Activated CD4-positive, alpha-beta T cell treated with anti-CD3 and anti-CD28 coated beads for 24 hours (primary cell): ENCODE measurements at places on chromosomes 6 and 20.
A peak's percentile ranks its signal among the peaks of the same experiment; 100 is the strongest.

DNA sequence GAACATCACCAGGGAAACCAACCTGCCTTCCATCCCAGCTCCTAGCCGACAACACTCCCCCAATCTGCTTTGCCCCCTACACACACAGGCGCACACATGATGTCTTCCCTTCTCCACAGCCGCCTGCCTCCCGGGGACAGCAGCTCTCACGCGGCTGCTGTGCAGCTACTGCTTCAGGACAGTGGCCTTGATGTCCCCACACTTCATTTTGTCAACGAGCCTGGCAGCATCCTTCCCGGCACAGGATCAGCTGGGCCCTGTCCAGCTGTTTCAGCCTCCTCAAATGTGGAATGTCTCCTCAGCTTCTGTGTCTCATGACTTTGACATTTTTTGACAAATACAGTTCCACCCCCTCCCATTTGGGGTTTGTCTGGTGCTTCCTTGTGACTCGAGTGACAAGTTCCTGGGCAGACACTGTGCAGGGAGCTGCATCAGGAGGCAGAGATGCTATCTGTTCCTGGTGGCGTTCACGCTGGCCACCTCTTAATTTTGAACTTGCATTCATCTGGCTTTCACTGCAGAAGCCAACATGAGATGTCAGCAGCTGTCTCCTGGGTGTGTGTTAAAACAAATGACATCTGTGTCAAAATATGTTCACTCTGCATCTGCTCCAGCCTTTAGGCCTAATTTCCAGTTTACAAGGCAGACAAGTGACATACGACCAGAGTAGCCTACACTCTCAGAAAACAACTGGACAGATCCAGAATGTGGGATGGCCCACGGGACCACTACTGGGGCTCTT, 57.2 kb downstream of the GINS1 start:
- DNase-seq, result no peak

DNA sequence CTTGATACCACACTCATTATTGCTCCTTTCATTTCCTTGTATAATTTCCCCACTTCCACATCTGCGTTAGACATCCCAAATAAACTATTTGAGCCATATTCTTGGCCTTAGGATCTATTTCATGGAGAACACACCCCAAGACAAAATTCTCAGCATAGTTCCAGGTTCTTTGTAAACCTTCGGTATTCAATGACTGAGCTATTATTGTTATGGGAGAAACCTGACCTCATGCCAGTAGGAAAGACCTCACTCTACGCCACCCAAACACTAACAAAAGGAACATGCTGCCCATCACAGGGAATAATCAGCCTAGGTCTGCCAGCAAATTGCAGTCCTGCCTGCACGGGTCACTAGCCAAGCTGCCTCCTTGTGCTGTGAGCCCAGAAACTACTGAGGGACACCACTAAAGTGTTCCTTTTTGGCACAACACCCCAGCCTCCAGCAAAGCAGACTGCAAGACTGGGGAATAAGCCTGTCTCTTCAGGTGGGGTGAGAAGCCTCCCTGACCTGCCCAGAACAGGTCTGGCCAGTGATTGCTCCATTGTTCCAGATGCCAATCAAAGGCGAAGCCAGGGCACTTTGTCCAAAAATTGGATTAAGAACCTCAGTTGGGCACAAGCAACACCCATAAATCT, 371.8 kb downstream of the MAFB start:
- no peak for DNase-seq

GRCh38 chr20:19512886-19513677, 245.0 kb upstream of the RIN2 start:
- DNase-seq, result no peak

DNA sequence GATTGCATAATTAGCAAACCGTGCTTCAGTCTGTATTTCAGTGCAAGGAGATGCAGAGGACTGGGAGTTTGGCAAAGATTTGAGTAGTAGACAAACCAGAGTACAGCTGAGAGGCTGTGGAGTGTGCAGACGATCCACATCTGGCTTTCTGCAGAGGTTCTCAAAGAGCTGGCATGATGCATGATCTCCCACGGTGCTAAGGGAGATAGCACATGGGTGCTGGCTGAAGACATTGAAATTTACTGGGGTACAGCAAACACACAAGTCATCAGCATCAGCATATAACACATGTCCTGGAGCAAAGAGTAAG, 79.0 kb upstream of the FAM184A start:
- DNase-seq, result no peak

GRCh38 chr20:23654717-23655116, 17.0 kb upstream of the CST3 start:
- DNase-seq, result no peak

DNA sequence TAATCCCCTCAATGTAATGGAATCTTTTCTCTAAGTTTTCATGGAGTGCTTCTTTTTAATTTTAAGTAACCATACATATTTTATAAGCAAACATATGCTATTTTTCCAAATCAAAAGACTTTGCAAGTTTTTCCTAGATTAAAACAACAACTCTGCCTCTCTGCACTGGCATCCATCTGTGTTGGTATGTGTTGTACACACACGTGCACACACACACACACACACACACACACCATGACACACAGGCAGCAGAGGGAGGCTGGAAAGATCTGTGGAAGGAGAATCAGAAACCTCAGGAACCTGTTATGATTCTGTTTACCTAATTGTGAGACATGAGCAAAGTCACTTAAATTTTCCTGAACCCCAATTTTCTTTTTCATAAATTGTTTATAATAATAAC, 295.0 kb upstream of the PRDM1 start:
- DNase-seq, result no peak

- DNase-seq, result no peak
Measured at GRCh38 chr6:101539510-101540245, 146.2 kb downstream of the GRIK2 start.

GRCh38 chr20:58967652-58968429, 13.2 kb upstream of the NELFCD start:
- DNase-seq, result no peak

DNA sequence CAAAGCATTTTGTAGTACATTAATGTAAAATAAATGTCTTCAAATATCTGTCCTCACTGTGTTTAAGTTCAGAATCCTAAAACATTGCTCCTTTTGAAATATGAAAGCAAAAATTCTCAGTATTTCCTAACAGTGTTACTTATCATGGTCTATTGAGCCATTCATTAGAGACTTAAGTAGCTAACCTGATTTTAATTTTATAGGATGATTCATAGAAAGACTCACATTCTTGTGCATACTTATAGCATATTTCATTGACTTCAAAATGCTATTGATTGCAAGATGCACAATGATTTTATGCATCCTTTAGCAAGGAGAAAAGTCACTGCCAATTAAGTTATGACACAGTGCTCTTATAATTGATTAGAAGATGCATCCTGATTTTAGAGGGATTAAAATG, 85.7 kb downstream of the HIVEP1 start:
- no peak for DNase-seq

- DNase-seq, result no peak
Measured at GRCh38 chr6:11689847-11690246, 88.8 kb downstream of the ADTRP start.

DNA sequence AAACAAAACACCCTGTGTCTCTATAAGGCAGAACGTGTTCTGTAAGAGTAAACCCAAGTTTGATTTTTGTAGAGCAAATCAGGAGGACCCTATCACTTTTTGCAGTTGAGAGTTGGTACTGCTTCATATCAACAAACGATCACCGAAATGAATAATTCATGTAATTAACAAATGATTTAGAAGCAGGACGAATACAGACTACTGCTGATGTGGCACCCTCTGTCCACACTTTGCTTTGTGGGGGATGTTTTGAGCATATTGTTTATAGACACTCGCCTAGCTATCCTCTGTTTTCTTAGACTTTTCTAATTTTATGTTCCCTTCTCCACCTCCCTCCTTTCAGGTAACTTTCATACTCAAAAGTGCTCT, 1.5 kb downstream of the CD2AP start:
- no peak for DNase-seq

DNA sequence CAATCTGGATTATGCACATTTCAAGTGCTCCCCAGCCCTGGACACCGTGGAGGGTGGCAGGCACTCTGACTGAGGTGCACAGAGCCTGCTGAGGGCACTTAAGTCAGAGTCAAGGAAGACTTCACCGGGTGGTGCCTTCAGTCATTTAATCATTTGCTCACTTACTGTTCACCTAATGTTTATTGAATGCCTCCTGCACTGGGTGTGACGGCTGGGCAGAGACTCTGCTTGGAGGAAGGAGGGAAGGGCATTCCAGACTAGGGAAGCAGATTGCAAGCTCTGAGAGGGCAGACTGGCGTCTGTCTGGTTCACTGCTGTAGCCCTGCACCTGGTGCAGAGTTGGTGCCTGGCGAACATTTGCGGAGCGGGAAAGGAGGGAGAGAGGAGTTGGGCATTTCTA, 54.2 kb upstream of the FAM83D start:
- no peak for DNase-seq

- no peak for DNase-seq
Measured at GRCh38 chr6:47200536-47201334, 109.0 kb downstream of the TNFRSF21 start.

GRCh38 chr20:5656126-5656525, 94.1 kb upstream of the SHLD1 start:
- no peak for DNase-seq

- DNase-seq, result no peak
Measured at GRCh38 chr20:16664020-16664419, 65.8 kb upstream of the SNRPB2 start.

DNA sequence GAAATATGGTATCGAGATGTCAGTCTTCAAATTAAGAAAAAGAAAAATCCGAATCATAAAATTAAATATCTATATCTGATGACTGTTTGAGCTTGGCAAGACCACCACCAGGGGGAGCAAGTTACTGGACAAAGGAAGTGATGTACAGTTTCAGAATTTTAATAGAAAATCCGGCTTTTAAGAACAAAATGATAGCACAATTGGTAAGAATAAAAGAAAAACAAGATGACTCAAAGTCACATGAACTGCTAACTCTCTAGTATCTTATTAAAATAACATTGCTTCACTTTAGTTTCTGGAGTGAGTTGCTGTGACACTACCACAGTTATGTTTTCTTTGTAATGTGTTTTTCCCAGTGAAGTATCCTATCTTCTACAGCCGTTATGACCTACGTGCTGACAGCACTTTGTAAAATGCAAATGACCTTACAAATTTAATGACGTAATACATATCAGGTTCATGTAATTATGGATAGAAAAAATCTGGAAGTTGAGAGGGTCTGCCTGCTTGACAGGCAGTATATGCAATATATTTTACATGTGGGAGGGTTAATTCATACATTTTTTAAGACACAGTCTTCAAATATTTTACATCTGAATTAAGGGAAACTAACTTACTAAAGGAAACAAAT, 405.3 kb upstream of the HS3ST5 start:
- DNase-seq, result peak; percentile 0

GRCh38 chr6:71496018-71496721, 207.6 kb downstream of the OGFRL1 start:
- DNase-seq, result no peak

DNA sequence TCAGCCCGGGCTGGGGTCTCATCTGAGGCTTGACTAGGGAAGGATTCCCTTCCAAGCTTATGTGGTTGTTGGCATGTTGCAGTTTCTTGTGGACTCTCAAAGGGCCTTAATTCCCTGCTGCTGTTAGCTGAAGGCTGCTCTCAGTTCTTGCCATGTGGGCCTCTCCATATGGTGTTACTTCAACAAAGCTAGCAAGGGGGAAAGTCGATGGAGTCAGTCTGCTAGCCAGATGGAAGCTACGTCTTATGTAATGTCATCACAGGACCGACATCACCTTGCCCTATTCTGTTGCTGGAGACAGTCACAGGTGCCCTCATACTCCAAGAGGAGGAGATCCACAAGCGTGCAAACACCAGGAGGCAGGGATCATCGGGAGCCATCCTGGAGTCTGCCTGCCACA, 43.3 kb upstream of the ARMC2 start:
- no peak for DNase-seq

GRCh38 chr20:37270576-37271420, 9.2 kb upstream of the GHRH start:
- no peak for DNase-seq

DNA sequence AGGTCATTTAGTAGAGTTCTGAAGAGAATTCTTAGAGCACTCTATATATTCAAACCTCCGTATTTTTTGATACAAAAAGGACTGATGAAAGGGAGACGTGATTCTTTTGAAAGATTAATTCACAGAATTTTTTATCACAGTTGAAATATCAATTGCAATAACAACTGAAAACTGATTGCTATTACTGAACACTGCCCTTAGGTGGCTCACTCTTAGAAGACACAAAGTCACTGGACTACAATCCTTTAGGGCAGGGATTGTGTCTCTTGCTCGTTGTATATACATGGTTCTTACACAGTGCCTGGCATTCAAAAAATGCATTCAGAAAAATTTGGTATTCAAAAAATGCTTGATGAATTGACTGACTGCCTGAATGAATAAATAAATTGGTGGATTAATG, 17.1 kb upstream of the CALHM6 start:
- no peak for DNase-seq

DNA sequence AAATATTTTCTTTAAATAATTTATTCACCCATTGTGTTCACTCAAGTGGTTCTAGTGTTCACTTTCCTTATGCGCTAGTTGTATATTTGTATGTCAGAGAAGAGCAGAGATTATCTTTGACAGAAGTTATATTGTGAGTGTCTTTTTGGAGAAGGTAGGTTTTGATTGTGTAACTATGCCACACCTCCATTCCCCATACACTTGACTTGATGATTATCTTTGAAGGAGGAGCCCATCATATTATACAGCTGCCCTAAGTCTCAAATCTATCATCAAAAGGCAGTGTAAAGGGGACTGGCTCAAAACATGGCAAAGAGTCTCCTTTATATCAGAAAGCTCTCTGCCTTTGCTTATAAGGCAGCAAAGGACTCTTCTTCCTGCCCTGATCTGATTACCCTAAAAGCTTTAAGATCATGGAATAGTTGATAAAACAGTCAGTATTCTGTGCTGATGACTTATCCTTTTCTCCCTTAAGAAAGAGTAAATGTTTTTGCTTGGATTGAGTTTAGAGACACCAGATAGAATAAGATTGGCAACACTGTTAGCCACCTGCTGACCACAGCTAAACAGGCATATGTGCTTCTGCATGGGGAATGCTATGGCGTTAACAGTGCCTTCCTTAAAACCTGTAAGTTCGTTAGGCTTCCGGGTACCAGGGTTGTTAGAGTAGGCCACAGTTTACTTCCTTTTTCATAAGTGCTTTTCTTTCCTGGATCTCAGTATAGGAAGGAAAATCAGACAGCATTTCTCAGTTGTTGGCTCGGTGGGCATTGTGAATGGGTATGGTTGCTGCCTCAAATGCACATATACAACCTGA, 22.6 kb downstream of the TOP1 start:
- DNase-seq, result no peak

- no peak for DNase-seq
Measured at GRCh38 chr6:38266921-38267354, 372.8 kb downstream of the BTBD9 start.

DNA sequence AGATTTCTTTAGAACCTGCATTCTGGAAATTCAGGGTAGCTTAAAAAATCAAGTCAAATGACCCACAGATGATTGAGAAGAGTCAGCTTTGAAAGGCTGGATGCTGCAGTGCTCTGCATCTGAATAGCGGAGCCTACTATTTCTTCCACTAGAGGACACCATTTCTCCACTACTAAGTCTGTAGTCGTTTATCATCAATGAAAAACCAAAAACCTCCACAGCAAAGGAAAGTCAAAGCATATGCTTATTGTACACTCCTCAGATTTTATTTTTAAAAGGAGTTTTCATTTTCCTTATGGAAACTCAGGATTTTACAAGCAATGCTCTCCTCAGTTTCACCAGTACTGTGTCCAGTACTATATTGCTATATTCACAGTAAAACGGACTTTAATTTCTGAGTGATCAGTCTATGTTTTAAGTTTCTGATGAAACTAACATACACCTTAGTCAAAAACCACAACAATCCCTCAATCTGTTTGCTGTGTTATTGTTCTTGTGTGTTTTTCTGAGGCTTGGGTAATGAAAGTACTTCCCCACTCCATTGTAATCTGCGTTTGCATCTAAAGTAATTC, 50.5 kb upstream of the ENPP5 start:
- no peak for DNase-seq
